ENCODE measurements at places on chromosomes 3 and 15.

- no peak for DNase-seq
Observed at GRCh38 chr15:50655555-50655954, 31.0 kb downstream of the TRPM7 start.

DNA sequence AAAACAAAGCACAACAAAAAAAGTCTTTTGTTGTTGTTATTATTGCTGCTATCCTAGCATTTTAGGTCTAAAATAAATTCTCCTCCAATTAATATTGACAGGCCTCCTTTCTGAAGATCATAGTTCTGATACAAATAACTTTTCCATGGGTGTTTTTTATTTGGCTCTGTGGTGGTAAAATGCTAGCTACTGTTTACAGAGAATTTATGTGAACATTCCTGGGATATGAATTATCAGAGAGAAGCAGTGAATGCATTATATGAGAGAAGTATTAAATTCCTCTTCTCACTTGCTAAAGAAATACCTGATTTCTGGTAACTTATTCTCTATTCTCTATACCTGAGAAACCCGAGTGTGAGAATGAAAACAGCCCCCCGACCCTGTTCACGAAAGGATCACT lies 57.5 kb upstream of the TMCO5A start:
- no peak for DNase-seq

DNA sequence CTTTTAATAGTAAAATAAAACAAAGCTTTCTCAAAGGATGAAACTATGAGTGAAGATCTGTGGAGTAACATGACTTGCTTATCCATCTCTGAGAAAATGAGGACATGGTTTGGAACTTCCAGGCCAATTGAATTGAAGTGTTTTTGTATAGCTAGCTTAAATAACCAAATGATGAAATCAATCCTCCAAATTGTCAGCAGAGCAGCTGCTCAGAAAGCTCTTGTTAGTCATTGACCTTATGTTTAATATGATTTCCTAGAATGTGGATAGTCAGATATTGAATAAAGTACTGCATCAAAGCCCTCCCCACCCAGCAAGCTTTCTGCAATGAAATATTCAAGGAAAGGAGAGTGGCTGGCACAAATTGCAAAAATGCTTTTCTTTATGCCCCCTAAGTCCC lies 437.2 kb downstream of the MFSD1 start:
- no peak for DNase-seq

DNA sequence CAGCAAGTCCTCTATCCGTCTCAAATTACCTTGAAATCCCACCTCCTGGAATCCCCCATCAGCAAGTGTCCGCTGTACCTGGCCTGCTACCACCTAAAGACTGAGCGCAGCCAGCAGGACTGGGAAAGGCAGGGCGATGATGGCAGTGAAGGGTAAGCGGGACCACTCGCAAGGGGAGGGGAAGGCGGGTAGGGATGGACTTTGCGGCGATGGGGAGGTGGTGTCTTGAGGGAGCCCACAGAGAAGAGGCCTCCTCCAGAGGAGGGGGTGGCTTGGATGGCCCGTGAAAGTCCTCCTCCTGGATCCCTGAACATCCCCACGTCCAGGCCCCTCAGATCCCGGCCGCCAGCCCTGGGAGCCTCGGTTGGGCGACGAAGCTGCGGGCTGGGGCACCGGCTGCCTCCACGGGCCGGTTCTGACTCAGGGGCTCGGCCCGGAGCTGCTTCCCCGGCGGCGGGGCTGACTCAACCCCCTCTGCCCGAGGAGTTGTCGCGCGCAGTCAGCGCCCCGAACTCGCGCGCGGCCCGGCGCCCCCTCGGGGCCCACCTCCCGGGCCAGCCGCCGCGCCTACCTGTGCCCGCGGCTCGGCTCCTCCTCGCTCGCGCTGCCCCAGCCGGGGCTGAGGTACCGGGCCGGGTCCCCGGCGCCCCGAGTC lies 512 bp downstream of the LARP6 start:
- no peak for DNase-seq

- DNase-seq: no peak
Observed at GRCh38 chr3:24242012-24242698, 252.5 kb downstream of the THRB start.

GRCh38 chr15:68157074-68157473 lies 48.1 kb downstream of the CALML4 start:
- DNase-seq: no peak

DNA sequence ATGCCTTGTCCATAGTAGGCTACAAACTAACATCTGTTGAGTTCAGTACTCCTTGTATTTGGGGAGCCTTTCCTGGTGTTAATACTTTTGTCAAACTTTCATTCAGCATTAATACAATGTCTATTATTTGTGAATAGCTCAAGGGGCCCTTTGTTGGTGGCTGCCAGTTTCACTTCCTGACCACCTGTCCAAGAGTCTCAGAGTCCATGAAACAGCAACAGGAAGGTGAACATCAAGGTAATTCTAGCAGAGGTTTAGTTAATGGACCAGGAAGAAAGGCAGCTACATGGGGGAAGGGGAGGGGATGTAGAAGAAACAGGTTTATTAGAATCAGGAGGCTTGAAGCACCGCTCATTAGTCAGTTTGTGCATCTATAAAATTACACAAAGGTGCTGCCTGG lies 386.9 kb downstream of the PDCD6IP start:
- DNase-seq: no peak

- DNase-seq: no peak
Observed at GRCh38 chr3:194713299-194714136, 27.8 kb downstream of the FAM43A start.
